B cell (primary cell): ENCODE measurements at places on chromosomes 3 and 15. TPM values are rescaled to one million over a fixed set of nuclear protein-coding genes. Genes with fewer than 3 reads are reported as not detected.

Gene SPATA12
- not detected in 2 replicates for total RNA-seq

- DNase-seq = no peak
These were observed 87.6 kb upstream of the TLE3 start for GRCh38 chr15:70185251-70185711.

- no peak for DNase-seq
These were observed 2.3 kb downstream of the XYLB start for GRCh38 chr3:38348903-38349302.

DNA sequence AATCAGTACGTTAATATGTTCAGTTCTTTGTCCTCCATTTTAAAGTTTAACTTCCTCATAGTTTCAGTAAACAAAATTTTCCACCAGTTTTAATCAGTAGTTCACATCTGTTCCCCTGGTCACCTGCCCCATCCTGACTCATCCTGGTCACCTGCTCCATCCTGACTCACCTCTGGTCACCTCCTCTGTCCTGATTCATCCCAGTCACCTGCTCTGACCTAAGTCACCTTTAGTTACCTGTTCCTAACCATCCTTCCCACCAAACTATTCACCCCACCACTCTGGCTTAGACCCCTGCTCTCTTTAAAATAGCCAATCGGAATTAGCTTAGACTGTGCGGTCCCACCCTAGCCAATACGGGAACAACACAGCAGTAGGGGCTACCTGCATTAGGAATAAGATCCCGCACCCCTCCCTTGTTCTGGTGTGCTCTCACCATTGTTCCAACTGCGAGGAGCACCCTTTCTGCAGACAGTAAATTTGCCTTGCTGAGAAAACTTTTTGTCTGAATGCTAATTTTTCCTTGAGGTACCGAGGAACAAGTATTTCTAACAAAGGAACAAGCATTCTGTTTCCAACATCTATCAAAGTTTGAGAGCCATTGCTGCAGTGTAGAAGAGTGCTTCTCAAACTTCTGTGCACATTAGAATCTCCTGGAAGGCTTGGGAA is 169.3 kb downstream of the ADAMTS17 start:
- no peak for DNase-seq

DNA sequence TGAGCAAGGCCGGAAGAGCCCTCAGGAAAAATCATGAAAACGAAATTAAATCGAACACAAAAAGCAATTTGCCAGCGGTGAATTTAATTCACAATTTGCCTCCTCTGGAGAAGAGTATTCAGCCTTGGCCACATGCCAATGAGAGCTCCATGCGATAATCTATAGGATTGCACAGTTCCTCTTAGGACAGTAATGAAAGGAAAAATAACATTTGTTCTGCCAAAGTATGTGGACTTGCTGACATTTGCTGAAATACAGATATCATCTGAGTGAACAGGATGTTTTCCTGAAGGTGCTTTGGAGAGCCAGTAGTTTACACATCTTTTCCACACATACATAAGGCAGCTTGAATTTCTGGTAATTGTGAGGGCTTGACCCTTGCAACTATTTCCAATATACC is 188.6 kb upstream of the PDZRN3 start:
- no peak for DNase-seq

DNA sequence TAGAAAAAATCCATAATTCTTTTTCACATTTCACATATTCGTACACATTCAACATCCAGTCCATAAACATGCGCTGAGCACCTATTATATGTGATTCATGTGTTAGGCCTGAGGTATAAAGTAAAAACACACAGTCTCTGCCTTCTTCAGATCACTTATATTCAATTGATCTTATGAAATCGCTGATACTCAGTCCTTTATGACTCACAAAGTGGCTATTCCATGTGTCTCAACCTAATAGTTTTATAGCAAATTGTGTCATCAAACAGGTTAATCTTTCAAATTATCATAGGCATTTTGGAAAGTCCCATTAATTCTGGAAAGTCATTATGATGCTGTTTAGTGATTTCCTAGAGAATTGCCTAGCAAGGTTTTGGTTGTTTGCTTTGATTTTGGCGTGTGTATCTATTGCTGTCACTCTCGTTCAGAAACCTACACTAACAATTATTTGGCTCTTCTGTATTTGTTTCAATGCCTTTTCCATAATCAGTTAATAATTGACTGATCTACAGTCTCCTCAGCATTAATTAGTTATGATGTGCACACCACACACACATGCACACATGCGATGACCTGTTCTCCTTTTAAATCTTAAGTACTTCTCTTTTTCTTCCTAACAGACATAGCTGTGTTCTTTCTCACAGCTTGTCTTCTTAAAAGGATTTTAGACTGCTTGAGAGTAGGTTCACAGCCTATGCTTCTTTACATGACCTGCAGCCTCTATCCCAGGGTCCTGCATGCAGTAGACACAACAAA is 353.1 kb downstream of the MECOM start:
- DNase-seq = no peak

DNA sequence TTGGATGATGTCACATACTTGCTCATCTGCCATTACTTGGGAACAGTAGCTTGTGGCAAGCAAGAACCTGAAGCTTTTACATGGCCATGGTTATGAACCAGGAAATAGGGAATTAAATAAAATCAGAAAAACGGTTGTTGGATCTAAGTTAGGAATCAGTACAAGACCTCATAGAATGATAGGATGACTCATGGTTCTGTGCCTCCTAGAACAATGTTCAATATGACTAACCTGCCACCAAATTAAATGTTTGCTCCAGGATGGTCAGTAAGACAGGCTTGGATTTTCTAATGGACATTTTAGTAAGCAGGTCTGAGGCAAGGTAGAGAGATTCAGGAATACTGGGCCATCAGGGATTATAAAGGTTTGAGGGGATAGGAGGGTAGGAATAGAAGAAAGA is 218.9 kb downstream of the PLOD2 start:
- no peak for DNase-seq

DNA sequence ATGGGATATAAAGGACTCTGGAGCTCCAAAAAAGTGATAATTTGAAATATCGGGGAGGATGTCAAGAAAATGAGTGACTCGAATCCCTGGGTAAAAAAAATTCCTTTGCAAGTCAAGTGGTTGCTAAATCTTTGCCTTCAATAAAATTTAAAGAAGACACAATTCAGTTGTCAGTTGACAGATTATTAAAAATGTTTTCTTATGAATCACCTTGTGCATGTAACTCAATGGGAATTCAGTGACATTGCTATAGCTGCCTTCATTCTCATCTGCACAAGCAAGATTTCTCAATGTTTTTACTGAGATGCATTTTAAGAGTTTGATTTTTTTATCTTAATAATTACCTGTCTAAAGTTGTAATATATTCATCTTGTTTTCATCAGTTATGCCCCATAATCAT is 264.0 kb upstream of the IL12A start:
- DNase-seq = no peak

GRCh38 chr3:30353711-30354467 is 252.5 kb upstream of the TGFBR2 start:
- peak; percentile 56 for DNase-seq

GRCh38 chr15:27679203-27679602 is 419.9 kb downstream of the OCA2 start:
- DNase-seq = no peak

Gene TGM4
- not detected in 2 replicates for total RNA-seq

- DNase-seq = no peak
These were observed 17.8 kb downstream of the CDV3 start for GRCh38 chr3:133591271-133591742.
